ENCODE measurements at places on chromosomes 6 and 20.
A peak's percentile ranks its signal among the peaks of the same experiment; 100 is the strongest.

- DNase-seq = no peak
These were observed 111.6 kb downstream of the GMDS start for GRCh38 chr6:2133716-2134310.

GRCh38 chr6:75791881-75792280 is 42.8 kb downstream of the MYO6 start:
- DNase-seq = no peak

DNA sequence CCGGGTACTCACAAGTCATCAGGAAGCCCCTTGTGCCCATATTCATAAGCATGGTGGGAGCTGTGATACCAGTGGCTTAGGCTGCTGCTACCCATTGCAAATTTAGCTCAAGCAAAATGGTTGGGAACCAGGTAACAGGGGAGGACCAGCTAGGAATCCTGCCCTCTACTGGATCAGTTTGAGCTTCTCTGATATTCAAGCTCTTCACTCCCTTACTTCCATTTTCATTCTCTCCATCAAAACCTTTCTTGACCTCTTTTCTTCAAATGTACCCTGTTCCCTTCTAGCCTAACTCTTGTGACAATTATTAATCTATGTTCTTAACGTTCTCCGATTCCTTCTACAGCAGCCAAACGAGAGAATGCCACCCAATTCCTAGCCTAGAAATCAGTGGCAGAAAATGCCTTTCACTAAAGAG is 9.7 kb downstream of the NOL7 start:
- DNase-seq = no peak

DNA sequence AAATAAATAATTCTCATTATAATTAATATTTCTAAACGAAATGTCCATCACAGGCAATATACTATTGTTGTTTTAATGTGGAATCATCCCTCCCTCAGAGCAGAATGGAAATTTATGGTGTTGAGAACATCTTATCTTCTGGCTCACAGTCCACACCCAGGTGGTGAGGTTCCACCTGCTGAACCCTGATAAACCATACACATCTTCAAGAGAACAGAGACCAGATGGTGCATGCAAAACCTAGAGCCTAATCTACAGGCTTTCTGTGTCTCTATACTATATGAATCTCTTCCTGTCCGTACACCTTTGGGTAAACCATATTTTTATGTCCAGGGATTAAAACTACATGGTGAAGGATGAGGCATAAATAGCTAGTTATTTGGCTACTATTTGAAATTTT is 52.3 kb upstream of the UFL1 start:
- no peak for DNase-seq

- no peak for DNase-seq
These were observed 10.5 kb downstream of the NPEPL1 start for GRCh38 chr20:58702859-58703648.

DNA sequence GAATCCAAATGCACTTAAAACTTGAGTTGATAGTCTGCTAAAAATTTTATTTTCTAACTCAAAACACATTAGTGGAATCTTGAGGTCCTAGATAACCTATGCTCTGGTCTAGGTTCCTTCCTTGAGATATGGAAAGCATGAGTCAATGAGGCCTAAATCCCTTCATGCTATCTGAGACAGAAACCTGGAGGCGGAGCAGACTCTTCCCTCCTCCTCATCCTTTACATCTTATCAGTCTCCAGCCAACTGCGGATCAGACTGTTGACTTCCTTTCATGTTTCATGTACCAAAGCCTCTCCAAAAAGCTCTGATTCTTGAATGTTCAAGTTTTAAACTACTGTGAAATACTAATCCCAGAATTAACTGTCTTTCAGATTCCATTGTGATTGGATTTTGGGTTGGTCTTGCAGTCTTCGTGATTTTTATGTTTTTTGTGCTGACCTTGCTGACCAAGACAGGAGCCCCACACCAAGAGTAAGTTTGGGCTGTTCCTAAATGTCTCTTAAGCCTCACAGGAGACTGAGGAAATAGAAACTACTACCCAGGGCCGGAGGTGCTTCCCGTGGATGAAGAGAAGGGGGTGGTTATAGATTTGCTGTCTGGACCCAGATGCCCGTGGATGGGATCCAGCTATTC is 29.1 kb downstream of the MRAP2 start:
- DNase-seq = no peak

GRCh38 chr20:31537890-31538289 is 23.6 kb downstream of the HM13 start:
- DNase-seq = no peak

DNA sequence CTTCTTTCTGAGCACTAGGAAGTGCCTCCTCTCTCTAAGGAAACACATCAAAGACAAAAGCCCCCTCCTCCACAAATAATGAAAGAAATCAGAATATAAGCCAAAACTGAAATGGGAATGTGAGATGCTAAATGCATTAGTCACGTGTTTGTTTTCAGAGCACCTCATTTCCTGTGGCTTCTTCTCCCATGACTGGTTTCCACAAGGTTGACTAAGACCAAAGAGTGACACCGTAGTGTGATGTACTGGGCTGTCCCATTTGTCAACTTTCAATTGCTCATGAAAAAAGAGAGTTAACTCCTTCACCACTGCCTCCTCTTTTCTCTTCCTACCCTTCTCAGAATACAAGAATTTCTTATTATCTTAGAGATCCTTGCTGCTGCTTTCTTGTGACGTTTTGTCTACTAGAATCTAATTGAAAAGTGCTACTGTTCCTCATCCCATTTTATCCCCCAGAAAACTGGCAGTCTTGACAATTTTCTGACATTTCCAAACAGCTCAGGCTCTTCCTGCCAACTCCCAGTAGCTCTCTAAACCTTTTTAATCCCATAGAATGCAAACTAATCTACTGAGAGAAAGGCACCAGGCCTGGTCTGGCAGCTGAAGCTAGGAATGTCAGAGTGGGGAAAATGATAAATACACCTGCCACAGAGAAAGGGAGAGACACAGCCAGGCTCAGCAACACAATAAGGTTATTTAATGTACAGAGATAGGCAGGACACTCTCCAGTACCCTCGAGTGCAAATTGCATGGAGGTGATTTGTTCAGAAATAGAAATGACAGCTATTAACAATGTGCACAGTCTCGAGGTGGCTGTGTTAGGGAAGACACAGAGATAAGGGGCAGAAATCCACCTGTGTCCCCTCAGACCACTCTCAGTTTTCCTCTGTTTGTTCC is 671.7 kb upstream of the NRSN1 start:
- no peak for DNase-seq

- DNase-seq = no peak
These were observed 113.6 kb upstream of the ZFP64 start for GRCh38 chr20:52305024-52305645.

DNA sequence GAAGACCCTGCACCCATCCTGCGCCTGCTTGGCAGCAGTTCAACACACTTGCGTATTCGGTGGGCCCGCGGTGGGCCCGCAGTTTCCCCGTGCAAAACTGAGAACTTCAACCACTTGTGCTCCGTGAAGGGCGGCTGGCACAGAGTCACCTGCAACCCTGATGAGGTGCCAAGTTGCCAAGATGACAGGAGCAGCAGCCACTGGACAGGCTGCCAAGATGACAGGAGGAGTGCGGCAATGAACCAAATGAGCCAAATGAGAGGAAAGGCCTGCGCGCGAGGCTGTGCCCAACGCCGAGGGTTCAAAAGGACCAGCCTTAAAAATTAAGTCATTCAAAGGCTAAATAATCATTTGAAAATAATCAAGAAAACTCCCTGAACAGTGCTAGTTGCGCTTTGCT is 20.1 kb downstream of the DIDO1 start:
- no peak for DNase-seq

GRCh38 chr20:37519508-37520418 is 1.3 kb upstream of the NNAT start:
- no peak for DNase-seq

DNA sequence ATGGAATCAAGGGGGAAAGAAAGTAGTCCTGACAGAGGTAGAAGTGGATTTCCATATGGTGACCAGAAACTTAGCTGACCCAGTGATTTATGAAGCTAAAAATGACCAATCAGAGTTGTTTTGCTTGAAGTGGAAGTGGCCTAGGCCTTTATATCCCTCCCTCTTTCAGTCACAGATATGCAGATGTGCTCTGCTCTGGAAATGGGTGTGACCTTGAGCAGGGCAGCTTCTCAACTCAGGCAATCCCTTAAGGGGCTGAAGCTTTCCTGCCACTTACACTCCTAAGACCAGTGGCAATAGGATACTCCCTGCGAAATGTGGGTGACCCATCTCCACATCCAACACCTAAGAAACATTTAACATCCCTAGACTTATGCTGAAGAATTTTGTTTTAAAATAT is 256.6 kb downstream of the EYS start:
- DNase-seq = no peak

DNA sequence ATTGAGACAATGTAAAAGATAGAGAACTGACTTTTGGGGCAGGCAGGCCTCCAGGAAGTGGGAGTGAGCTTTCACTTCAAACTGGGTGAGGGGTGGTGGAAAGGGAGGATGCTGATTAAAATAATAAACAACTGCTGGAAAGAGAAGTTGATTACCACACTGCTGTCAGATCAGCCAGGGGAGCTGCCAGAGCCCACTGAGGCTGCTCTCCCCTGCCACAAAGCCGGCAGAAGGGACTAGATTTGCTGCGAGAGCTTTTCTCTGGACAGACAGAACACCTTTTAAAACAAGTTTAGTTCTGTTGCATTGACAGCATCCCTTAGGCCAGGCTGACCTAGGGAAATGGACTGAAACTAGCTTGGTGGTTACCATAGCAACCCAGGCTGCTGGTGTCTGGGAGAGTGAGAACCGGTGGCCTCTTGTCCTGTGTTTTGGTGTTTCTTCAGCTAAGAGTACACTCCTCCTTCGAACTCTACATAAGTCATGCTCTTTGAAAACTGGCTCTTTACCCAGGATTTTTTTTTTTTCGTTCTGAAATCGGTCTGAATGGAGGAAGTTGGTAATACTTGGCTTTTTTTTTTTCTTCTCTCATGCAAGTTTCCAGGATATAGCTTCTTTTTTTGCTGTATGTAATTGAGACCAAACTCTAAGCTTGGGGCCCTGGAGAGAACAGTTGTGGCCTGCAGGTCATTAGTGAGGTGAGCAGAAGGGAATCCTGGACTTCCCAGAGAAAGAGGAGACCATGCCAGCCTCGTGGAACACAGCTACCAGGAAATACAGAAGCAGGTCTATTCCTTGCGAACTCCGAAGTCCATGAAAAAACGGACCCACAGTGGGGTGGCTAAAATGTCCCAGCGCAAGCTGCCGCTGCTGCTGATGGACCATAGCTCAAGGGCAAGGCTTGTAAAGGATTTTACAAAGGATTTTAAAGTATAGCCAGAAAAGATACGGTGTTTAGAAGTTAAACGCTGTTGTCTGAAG is 374.4 kb downstream of the UTRN start:
- no peak for DNase-seq

- no peak for DNase-seq
These were observed 65.4 kb downstream of the RWDD2A start for GRCh38 chr6:83258517-83258916.

- no peak for DNase-seq
These were observed 37.7 kb upstream of the CENPW start for GRCh38 chr6:126302191-126302590.

DNA sequence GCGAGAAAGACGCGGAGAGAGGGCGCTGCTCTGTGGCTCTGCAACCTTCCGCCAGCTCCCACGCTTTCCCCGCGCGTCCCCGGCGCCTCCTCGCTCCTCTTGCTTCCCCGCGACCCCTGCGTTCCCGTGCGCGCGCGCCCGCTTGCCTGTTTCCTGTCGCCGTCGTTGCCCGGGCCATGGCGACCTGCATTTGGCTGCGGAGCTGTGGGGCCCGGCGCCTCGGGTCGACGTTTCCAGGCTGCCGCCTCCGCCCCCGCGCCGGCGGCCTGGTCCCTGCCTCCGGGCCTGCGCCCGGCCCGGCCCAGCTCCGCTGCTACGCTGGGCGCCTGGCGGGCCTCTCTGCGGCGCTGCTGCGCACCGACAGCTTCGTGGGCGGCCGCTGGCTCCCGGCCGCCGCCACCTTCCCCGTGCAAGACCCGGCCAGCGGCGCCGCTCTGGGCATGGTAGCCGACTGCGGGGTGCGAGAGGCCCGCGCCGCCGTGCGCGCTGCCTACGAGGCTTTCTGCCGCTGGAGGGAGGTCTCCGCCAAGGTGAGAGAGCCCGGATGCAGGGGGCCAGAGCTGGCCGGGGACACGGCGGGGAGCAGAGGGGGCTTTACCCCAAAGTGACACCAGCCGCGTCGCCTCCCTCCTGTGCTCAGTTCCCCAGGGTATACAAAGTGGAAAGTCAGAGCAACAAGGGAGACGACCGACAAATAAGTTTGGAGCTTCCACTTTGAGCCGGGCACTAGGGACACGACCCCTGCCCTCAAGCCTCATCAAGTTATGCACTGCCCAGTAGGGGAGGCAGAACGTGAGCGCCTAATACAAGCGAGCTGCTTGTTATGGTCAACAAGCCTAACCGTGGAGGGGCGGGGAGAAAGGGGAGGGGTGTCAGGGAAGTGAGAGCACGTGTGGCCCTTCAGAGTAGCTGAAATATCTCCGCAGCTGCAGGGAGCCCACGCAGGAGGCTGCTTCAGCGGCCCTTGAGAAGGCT is at the start of gene ALDH5A1:
ALDH5A1 (plus strand) TSS at position 149 of the 975 bp plus-strand sequence; CDS start at position 177, 28 bp downstream.
- DNase-seq = peak; percentile 49

DNA sequence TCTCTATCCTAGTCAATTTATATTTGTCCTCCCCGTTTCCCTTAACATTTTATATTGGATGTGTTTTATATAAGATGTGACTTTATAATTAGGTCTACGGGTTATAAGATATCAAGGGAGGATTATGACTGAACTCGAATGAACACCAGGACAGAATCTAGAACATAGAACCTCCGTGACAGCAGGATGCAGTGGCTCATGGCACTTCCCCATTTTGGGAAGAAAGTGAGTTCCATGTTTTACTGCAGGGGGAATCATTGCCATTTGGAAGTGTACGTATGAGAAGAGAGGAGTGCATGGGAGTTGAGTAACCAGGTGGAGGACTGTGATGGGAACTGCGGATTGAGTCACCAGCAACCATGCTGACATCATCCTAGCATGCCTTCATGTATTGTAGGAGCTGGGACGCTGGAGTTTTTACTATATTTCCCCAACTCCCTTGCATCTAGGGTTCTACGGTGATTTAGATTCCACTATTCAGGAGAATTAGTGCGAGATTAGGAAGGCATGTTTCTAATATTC is 56.1 kb upstream of the FOXC1 start:
- no peak for DNase-seq

DNA sequence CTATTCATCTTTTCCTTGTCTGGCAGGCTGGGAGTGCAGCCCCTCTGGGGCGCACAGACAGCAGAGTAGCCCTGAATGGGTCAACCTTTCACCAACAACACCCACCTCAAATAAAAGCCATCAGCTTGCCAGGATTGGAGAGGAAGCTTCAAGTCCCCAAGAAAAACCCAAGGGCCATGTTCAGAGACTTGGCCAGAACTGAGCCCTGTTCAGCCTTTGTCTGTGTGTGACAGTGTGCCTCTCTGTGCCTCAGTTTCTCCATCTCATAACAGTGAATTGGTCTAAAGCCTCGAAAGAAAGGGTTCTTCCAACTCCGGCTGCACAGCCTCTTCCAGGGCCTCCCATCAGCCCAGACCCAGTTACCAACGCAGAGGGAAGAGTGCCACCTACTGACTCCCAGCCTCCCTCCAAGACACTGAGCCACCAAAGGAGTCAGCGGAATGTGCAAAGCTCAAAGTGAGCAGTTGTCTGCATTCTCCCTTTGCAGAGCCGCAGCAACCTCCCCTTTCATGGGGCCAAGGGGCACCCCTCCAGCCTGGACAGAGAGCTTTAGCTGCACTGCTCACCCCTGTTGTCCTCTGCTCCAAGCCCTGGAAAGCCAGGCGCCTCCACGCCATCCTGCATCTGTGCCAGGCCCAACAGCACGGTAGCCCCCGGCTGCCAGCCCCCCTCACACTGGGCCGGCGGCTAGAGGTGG is 82.7 kb upstream of the TOP1 start:
- DNase-seq = peak; percentile 49

All from MG63 (cell line).